ENCODE measurements at places on chromosomes 11 and 22.

DNA sequence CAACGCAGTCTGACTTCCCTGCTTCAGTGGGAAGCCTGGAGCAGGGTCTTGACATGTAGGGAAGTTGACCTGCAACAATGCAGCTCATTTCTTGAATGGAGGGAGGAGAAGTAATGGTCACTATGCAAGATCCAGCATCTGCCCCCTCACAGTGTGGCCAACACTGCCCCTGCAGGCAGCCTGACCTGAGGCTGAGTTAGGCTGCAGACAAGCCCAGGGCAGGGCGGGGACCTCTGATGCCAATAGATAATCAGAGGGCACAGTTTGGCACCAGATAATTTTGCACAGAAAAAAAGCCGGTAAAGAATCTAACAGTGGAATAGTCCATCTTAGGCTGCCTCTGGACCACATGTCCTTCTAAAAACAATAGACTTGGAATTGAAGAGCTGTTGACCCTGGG, 182.3 kb downstream of the DSCAML1 start:
- DNase-seq, result no peak

GRCh38 chr11:94933223-94934130, 39.9 kb downstream of the CWC15 start:
- DNase-seq, result no peak

- no peak for DNase-seq
Observed at GRCh38 chr11:114233755-114234154, 62.4 kb upstream of the NNMT start.

- no peak for DNase-seq
Observed at GRCh38 chr11:58968251-58968711, 29.0 kb downstream of the GLYATL1 start.

DNA sequence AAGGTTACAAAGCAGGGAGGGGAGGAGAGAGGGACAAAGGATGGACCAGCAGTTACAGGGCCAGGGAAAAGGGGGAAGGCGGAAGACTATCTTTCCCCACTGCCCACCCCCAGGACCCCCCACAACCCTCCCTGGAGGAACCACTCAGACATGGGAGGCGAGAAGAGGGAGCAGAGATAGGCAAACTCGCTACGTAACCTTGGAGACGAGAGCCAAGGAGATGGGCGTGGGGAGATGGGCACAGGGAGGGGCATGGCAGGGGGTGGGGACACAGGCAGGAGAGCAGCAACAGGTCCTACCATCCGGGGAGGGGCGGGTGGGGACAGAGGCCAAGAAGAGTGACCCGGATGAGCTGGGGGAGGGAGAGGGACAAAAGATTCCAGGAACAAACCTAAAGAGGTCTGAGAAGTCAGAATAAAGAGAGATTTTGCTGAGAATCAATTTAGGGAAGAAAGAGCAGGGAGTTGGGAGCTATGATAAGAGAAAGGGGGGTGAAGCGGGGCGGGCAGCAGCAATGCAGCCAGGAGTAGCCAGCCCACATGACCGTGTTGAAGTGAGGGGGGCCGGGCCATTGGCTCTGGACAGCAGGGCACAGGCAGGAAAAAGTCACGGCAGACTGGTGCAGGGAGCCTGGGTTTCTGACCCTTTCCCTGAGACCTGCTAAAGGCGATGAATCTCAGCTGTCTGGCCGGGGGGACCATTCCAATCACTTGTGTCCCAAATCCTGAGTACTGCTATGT, 128.4 kb downstream of the BUD13 start:
- no peak for DNase-seq

DNA sequence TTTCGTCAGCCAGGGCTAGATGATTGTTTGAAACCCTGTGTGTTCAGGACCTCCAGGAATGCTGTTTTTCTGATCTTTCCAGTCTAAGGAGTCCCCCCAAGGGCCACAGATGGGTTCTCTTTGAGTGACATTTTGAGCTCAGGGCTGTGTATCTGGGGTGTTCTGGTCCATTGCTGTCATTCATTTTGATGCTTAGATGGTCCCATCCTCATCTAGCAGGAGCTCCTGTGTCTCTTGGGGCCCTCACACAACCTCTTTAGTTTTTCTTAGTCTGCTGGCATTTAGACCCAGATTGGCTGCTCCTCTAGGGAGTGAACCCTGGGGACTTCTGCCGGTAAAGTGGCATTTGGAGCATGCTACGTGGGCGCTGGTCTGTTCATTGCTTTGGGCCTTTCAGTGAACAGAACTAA, 39.1 kb downstream of the MED15 start:
- DNase-seq, result no peak

- DNase-seq, result no peak
Observed at GRCh38 chr11:83152264-83152663, 4.7 kb upstream of the PCF11 start.
